ENCODE measurements at places on chromosomes 4 and X. TPM values are rescaled to one million over a fixed set of nuclear protein-coding genes. Genes with fewer than 3 reads are reported as not detected.
A peak's percentile ranks its signal among the peaks of the same experiment; 100 is the strongest.

- no peaks in the 10 kb centered on the region for H3K36me3 ChIP-seq
- no peak overlapping the region for H3K27ac ChIP-seq
- no peaks in the 10 kb centered on the region for H3K27me3 ChIP-seq
- no peak overlapping the region for H3K4me3 ChIP-seq
- DNase-seq = no peak
Observed at GRCh38 chr4:2082118-2082517, 23.0 kb downstream of the NAT8L start.

DNA sequence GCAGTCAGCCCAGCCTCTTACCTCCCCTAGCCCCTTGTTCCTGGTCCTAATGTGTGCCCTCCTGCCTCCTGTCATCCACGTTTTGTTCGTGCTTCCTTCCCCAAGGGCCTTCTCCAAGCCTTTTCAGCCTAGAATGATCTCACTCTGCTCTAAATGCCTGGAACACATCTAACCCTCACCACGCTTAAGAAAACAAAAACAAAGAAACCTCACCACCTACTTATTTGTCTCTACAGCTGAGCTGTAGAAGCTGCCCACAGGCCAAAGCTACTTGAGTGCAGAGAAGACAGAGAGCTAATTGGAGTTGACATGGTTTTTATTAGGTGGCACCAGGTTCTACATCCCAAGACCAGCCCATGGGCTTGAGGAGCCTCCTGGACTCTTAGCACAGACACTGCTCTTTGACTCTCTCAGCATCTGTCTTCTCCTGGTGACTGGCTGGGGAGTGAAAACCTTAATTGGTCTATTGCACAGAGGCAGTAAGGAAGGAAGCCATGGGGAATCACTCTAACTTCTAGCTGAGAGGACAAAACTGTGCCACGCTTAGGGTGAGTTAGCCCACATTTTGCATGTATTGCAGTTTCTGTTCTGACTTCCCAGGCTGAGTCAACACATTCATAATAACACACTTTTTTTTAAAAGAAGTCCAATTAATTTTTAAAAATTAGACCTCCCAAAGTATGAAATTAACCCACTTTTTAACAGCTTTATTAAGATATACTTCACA lies 52.3 kb upstream of the PDK3 start:
- no peaks in the 10 kb centered on the region for H3K36me3 ChIP-seq
- H3K27ac ChIP-seq = no peak overlapping the region
- H3K4me3 ChIP-seq = no peak overlapping the region
- DNase-seq = no peak
- no peaks in the 10 kb centered on the region for H3K4me1 ChIP-seq

DNA sequence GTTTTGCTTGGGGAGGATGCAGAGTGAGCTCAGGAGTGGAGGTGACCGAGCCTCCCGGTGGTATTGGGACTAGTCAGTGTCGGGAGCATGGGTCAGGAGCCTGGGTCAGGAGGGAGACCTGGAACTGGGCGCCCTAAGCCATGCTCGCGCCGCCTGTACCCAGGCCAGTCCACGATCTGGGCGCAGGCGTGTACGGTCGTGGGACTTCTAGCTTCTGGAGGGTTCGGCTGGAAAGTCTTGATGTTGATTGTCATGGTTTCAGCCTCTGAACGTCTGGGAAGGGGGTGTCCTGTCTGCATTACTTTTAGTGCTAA lies 244 bp downstream of the EIF2S3 start:
- peaks cover 13% of the 10 kb centered on the region for H3K4me1 ChIP-seq
- H3K4me3 ChIP-seq = peak overlapping the region; percentile 95
- peaks cover 26% of the 10 kb centered on the region for H3K36me3 ChIP-seq
- DNase-seq = no peak
- H3K27me3 ChIP-seq = no peaks in the 10 kb centered on the region
- H3K27ac ChIP-seq = peak overlapping the region; percentile 92

GRCh38 chr4:146063143-146063542 lies 112.4 kb upstream of the LSM6 start:
- DNase-seq = no peak
- no peaks in the 10 kb centered on the region for H3K27me3 ChIP-seq
- no peaks in the 10 kb centered on the region for H3K4me1 ChIP-seq
- H3K36me3 ChIP-seq = no peaks in the 10 kb centered on the region
- H3K4me3 ChIP-seq = no peak overlapping the region

GRCh38 chr4:21921526-21922180 lies 26.9 kb downstream of the KCNIP4 start:
- no peak overlapping the region for H3K4me3 ChIP-seq
- H3K27me3 ChIP-seq = no peaks in the 10 kb centered on the region
- H3K36me3 ChIP-seq = no peaks in the 10 kb centered on the region
- no peaks in the 10 kb centered on the region for H3K4me1 ChIP-seq
- DNase-seq = no peak
- H3K27ac ChIP-seq = no peak overlapping the region

GRCh38 chr4:74317616-74318246 lies 9.5 kb downstream of the EPGN start:
- H3K27me3 ChIP-seq = no peaks in the 10 kb centered on the region
- no peaks in the 10 kb centered on the region for H3K4me1 ChIP-seq
- no peak for DNase-seq
- no peak overlapping the region for H3K4me3 ChIP-seq
- no peaks in the 10 kb centered on the region for H3K36me3 ChIP-seq

GRCh38 chr4:188412499-188412898 lies 273.3 kb downstream of the TRIML1 start:
- no peaks in the 10 kb centered on the region for H3K4me1 ChIP-seq
- no peak overlapping the region for H3K27ac ChIP-seq
- H3K4me3 ChIP-seq = no peak overlapping the region
- H3K27me3 ChIP-seq = no peaks in the 10 kb centered on the region
- DNase-seq = no peak

DNA sequence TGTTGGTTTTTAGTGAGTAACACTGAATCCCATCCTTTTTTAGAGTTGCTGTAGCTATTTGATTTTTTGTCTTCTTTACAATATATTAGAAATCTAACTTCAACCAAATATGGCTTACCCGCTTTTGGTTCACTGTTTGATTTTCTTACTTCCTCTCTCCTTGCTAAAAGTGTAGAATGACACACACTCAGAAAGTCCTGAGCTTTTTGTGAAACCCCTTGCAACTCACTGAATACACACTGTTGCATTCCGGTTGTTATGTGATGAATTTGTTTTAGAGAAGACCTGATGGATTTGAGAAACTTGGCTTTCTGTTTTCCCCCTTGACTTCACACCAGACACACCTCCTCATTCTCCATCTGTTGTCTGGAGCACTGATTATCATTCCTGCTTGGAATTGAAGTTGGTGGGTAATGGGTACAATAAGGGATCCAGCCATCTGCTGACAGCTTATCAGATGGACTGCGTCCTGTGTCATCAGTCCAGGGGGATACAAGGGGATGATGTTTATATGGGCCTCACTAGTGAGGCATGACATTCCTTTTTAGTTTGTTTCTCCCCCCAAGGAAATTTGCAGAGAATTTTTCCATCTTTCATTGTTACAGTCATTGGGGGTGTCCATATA lies 5.2 kb downstream of the TMEM164 start:
- DNase-seq = no peak
- no peaks in the 10 kb centered on the region for H3K27me3 ChIP-seq
- no peaks in the 10 kb centered on the region for H3K4me1 ChIP-seq
- no peaks in the 10 kb centered on the region for H3K36me3 ChIP-seq
- no peak overlapping the region for H3K4me3 ChIP-seq

- no peaks in the 10 kb centered on the region for H3K36me3 ChIP-seq
- no peak overlapping the region for H3K27ac ChIP-seq
- DNase-seq = no peak
- H3K27me3 ChIP-seq = no peaks in the 10 kb centered on the region
- H3K4me3 ChIP-seq = no peak overlapping the region
Observed at GRCh38 chr4:101289306-101289705, 58.0 kb downstream of the PPP3CA start.

DTHD1 gene
- total RNA-seq = 0.09 TPM

DCX gene
- total RNA-seq = 0.24 TPM

HUWE1 gene
- 86.7 TPM for total RNA-seq

DIPK2B gene
- 2.3 TPM for total RNA-seq

MSANTD1 gene
- 0.84 TPM for total RNA-seq

FAAH2 gene
- 22.2 TPM for total RNA-seq

PRR32 gene
- total RNA-seq = not detected

FAM53A gene
- total RNA-seq = 1.4 TPM

SLC34A2 gene
- total RNA-seq = 18.3 TPM

Measured in pancreas (tissue), 10 donors.